ENCODE measurements at places on chromosomes 16 and 17.
A peak's percentile ranks its signal among the peaks of the same experiment; 100 is the strongest.

DNA sequence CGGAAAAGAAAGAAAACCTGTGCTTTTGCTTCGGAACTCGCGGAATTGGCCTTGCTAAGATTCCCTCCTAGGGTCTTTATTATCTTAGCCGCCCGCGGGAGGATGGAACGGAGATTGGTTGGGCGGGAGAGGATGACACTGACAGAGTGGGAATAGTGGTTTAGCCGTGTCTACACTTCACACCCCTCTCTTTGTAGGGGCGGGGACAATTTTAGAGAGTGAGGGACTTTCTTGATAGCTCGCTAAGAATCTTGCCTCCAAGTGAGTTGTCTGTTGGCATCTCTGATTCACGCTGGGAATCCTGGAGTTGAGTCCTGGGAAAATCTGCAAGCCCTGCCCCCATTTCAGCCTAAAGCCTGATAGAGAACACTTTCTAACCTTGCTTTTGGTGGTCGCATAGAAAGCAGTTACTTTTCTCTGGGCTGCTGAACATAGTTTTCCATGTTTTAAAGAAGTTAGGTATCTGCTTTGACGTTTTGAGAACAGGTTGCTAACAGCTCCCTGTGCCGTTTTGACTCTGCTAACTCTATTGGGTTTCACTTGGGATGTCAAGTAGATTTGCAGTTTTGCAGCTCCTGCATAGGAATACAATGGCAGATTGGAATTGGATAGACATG is 697 bp downstream of the NOL11 start:
- H3K27ac ChIP-seq, result peak overlapping the region; percentile 77
- no peaks in the 10 kb centered on the region for H3K27me3 ChIP-seq
- no peak for DNase-seq
- peak overlapping the region; percentile 94 for H3K4me3 ChIP-seq
- peaks cover 16% of the 10 kb centered on the region for H3K4me1 ChIP-seq
- H3K36me3 ChIP-seq, result peaks cover 23% of the 10 kb centered on the region

- no peaks in the 10 kb centered on the region for H3K36me3 ChIP-seq
- no peak overlapping the region for H3K27ac ChIP-seq
- H3K4me1 ChIP-seq, result peaks cover 19% of the 10 kb centered on the region
- DNase-seq, result no peak
Measured at GRCh38 chr17:50527949-50528474, 4.5 kb upstream of the EPN3 start.

- no peaks in the 10 kb centered on the region for H3K27me3 ChIP-seq
- no peak overlapping the region for H3K4me3 ChIP-seq
- no peaks in the 10 kb centered on the region for H3K4me1 ChIP-seq
- no peak overlapping the region for H3K27ac ChIP-seq
Measured at GRCh38 chr16:87474566-87474996, 18.2 kb downstream of the ZCCHC14 start.

GRCh38 chr17:357644-358043 is 5.0 kb upstream of the RPH3AL start:
- H3K36me3 ChIP-seq, result no peaks in the 10 kb centered on the region
- peaks cover 10% of the 10 kb centered on the region for H3K4me1 ChIP-seq
- no peak overlapping the region for H3K27ac ChIP-seq
- H3K4me3 ChIP-seq, result no peak overlapping the region
- no peak for DNase-seq
- no peaks in the 10 kb centered on the region for H3K27me3 ChIP-seq

GRCh38 chr17:65727246-65727645 is 165.8 kb upstream of the AXIN2 start:
- H3K27ac ChIP-seq, result no peak overlapping the region
- no peak overlapping the region for H3K4me3 ChIP-seq
- H3K27me3 ChIP-seq, result no peaks in the 10 kb centered on the region
- no peaks in the 10 kb centered on the region for H3K36me3 ChIP-seq
- H3K4me1 ChIP-seq, result peaks cover 6% of the 10 kb centered on the region

GRCh38 chr17:78253946-78254672 is 22.7 kb downstream of the TMEM235 start:
- H3K36me3 ChIP-seq, result no peaks in the 10 kb centered on the region
- no peaks in the 10 kb centered on the region for H3K27me3 ChIP-seq
- no peak overlapping the region for H3K27ac ChIP-seq
- peak; percentile 28 for DNase-seq

- no peak overlapping the region for H3K4me3 ChIP-seq
- H3K36me3 ChIP-seq, result no peaks in the 10 kb centered on the region
- H3K27me3 ChIP-seq, result no peaks in the 10 kb centered on the region
Measured at GRCh38 chr17:8825802-8826201, 26.6 kb upstream of the MFSD6L start.

GRCh38 chr17:57552114-57552624 is 192.9 kb downstream of the CCDC182 start:
- no peak for DNase-seq
- no peaks in the 10 kb centered on the region for H3K27me3 ChIP-seq
- H3K36me3 ChIP-seq, result no peaks in the 10 kb centered on the region
- no peak overlapping the region for H3K27ac ChIP-seq
- H3K4me1 ChIP-seq, result peaks cover 1% of the 10 kb centered on the region

GRCh38 chr16:67024384-67025209 is 4.4 kb upstream of the CBFB start:
- DNase-seq, result no peak
- no peaks in the 10 kb centered on the region for H3K36me3 ChIP-seq
- peaks cover 4% of the 10 kb centered on the region for H3K4me1 ChIP-seq
- no peaks in the 10 kb centered on the region for H3K27me3 ChIP-seq
- no peak overlapping the region for H3K27ac ChIP-seq
- no peak overlapping the region for H3K4me3 ChIP-seq

- peak overlapping the region; percentile 82 for H3K4me3 ChIP-seq
- no peaks in the 10 kb centered on the region for H3K27me3 ChIP-seq
- H3K36me3 ChIP-seq, result peaks cover 14% of the 10 kb centered on the region
- peak overlapping the region; percentile 96 for H3K27ac ChIP-seq
Measured at GRCh38 chr17:64661726-64661975, 456 bp downstream of the SMURF2 start.

DNA sequence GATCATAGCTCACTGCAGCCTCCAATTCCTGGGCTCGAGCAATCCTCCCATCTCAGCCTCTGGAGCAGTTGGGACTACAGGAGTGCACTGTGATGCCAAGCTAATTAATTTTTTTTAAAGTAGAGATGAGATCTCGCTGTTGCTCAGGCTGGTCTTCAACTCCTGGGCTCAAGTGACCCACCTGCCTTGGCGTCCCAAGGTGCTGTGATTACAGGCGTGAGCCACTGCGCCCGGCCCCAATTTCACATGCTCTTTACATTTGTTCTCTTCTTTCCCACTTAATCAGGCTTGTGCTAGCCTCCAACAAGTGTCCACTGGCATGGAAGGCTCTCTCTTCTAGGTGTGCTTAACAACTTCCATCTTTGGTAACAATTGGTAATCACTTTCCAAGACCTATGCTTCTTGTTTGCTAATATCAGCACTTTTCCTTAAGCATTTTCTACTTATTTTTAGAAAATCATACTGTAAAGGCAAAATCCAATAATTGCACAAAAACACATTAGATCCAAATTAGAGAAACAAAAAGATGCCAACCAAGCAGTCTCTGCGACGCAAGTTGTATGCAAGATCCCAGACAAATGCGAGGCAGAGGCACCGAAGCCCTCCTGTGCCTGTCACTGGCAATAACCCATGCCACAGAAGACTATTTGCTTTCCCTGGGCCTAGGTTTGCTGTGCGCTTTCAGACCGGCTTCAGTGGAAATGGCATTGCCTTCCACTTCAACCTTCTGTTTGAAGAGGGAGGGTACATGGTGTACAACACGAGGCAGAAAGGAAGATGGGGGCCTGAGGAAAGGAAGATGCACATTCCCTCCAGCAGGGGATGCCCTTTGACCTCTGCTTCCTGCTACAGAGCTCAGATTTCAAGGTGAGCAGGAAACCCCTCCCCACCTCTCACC is 52.6 kb downstream of the NOS2 start:
- H3K27me3 ChIP-seq, result no peaks in the 10 kb centered on the region
- H3K27ac ChIP-seq, result no peak overlapping the region
- peaks cover 4% of the 10 kb centered on the region for H3K4me1 ChIP-seq
- H3K4me3 ChIP-seq, result no peak overlapping the region
- DNase-seq, result peak; percentile 23
- H3K36me3 ChIP-seq, result no peaks in the 10 kb centered on the region

DNA sequence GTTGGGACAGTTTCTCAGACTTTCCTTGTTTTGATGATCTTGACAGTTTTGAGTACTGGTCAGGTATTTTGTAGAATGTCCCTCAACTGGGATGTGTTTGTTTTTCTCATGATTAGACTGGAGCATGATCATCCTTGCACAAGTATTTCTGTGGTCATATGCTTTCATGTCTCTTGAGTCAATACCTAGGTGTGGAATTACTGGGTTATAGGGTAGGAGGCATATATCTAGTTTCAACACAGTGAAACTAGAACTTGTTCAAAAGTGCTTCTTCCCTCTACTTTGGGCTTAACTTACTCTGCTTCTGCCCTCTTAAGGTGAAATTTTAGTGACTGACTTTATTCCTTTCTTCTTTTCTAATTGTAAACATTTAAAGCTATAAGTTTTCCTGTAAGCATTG is 30.1 kb downstream of the IKZF3 start:
- no peaks in the 10 kb centered on the region for H3K27me3 ChIP-seq
- H3K27ac ChIP-seq, result no peak overlapping the region
- H3K4me1 ChIP-seq, result no peaks in the 10 kb centered on the region
- DNase-seq, result no peak
- H3K4me3 ChIP-seq, result no peak overlapping the region
- no peaks in the 10 kb centered on the region for H3K36me3 ChIP-seq

DNA sequence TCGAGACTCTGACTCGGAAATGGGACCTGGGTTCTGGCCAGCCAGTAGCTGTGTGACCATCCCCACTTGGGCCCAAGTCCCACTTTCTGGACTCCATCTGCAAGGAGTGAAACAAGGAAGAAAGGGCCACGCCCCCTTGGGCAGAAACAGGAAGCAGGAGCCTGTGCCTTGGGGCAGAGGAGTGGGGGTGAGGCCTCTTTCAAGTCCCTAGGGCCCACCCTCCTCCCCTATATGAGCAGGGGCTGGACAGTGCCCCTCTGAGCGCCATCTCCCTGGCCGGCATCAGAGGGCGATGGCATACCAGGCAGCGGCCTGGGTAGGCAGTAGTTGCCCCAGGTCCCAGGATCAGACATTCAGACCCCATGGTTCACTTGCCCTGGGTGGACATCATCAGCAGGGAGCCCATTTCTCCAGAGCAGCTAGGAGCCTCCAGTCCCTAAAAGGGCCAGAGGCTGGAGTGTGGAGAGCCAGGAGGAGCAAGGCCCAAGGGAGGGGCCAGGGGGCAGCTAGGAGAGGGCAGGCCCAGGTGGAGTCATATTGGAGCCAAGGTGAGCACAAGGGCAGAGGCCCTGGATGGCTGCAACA is 7.1 kb downstream of the BCAR1 start:
- peak overlapping the region; percentile 97 for H3K27ac ChIP-seq
- H3K36me3 ChIP-seq, result peaks cover 12% of the 10 kb centered on the region
- peaks cover 69% of the 10 kb centered on the region for H3K4me1 ChIP-seq
- peak overlapping the region; percentile 30 for H3K4me3 ChIP-seq

- H3K27me3 ChIP-seq, result no peaks in the 10 kb centered on the region
- H3K4me1 ChIP-seq, result no peaks in the 10 kb centered on the region
- no peak overlapping the region for H3K4me3 ChIP-seq
- no peak for DNase-seq
Measured at GRCh38 chr16:35485915-35486314, 2026.5 kb downstream of the TP53TG3F start.

- H3K4me3 ChIP-seq, result no peak overlapping the region
- H3K36me3 ChIP-seq, result peaks cover 18% of the 10 kb centered on the region
- H3K4me1 ChIP-seq, result no peaks in the 10 kb centered on the region
Measured at GRCh38 chr16:87342978-87343752, 26.0 kb upstream of the C16orf95 start.

- no peaks in the 10 kb centered on the region for H3K27me3 ChIP-seq
- H3K4me3 ChIP-seq, result no peak overlapping the region
- DNase-seq, result no peak
Measured at GRCh38 chr16:25033852-25034251, 18.7 kb upstream of the ARHGAP17 start.

DNA sequence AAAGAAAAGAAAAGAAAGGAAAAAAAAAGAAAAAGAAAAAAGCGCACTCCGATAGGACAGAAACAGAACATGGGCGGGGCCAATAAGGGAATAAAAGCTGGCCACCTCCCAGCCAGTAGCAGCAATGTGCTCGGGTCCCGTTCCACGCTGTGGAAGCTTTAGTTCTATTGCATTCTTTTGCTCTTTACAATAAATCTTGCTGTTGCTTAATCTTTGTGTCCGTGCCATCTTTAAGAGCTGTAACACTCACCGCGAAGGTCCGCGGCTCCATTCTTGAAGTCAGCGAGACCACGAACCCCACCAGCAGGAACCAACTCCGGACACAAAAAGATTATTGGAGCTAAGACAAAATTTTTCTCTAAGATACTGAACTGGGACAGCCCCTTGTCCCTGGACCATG is 3.1 kb upstream of the ARL5C start:
- H3K27me3 ChIP-seq, result no peaks in the 10 kb centered on the region
- H3K4me3 ChIP-seq, result no peak overlapping the region
- H3K4me1 ChIP-seq, result peaks cover 4% of the 10 kb centered on the region
- H3K27ac ChIP-seq, result no peak overlapping the region
- no peak for DNase-seq
- no peaks in the 10 kb centered on the region for H3K36me3 ChIP-seq

DNA sequence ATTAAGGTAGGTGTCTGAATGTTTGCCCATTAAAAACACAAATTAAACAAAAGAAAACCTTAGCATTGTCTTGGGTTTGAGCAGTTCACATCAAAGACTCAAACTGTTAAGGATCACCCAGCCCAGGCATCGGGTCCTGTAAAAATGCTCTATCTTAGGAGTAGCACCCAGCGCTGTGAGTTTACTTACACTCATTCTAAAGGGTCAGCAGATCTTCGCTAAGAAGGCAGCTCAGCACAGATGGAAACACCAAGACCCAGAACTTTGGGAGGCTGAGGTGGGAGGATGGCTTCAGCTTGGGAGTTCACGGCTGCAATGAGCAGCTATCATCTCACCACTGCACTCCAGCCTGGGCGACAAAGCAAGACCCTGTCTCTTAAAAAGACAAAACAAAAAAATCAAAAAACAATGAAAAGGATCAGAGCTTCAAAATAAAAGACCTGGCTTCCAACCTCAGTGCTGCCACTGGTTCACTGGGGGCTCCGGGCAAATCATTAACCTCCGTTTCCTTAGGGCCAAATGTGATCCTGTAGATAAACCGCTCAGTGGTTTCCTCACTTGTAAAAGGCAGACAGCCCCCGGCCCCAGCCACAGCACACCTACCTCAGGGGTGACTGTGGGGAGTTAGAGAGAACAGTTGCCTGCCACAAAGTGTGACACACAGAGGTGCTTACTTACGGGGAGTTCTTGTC is 11.1 kb downstream of the COG1 start:
- H3K27ac ChIP-seq, result no peak overlapping the region
- peaks cover 82% of the 10 kb centered on the region for H3K36me3 ChIP-seq

All from HCT116 (cell line).